ENCODE measurements at places on chromosomes 4 and X.

DNA sequence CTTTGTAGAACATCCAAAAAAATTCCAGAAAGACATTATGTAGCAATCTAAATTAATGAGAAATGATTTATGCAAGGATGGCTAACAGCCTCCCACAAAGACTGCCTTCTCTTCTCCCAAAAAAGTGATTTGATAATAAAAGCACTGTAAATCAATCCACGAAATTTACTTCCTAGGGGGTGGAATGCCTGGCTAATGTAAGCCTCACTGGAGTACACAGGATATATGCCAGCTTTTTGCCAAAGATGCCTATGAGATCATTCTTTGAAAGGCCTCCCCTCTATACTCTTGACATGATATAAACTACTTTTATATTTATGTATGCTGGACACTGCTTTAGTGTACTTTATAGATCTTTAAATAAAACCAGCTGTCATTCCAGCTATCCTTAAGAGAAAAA is 211.1 kb downstream of the ADAMTS3 start:
- DNase-seq = no peak

DNA sequence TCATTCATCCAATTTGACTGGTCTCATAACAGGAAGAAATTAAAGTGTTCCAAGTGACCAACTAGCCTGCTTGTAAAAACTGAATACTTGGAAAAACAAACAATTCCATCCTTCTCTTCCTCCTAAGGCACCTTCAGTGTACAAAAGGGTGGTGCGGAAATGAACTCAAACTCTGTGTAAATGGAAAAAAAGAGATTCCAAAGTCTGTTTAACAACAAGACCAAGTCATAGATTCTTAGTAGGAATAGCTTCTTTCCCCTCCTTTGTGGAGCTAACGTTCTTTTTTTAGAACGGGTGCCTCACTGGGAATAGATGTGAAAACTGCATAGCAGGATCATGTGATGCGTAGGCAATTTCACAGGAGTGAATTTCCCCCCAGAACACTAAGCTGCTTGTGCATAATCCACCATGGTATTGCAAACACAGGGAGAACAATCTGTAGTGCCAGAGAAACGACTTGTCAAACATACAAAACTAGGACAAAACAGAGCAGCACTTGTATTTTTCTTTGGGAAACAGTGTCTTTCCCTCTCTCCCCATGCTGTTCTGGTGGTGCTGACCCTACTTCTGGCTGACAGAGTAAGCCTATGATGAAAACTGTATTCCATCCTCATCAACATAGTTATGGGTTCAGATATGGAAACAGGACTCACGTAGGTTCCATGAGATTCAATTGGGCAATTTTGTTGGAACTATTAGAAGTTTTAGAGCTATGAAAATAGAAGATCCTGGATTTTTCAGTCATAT is 13.2 kb upstream of the SOD3 start:
- no peak for DNase-seq

DNA sequence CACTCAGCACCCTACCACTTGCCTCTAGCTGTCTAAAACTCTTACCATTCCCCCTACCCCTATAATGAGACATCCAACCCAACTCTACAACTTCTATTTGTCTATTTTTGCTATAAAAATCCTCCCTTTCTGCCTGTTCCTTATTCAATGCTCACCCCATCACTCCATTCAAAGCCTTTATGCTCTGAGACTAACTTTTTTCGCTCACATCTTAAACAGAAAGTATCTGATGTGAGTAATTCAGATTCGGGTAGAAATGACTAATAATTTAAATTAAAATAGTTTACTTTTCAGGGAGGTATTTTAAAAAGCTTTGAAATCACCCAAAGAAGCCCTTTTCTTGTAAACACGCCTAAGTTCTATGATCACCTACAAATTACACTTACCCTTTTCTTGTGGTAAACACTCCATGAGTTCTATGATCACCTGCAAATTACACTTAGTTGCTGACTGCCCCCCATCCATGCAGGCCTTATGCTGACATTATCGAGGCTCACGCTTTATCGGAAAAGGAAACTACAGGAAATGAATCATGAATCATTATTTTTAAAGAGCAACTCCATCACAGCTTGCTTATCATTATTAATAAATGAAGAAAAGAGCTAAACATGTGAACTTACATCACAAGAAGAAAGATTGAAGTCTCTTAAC is 168.7 kb upstream of the PPP1R2C start:
- no peak for DNase-seq

GRCh38 chr4:141845901-141846300 is 209.5 kb downstream of the IL15 start:
- DNase-seq = no peak

DNA sequence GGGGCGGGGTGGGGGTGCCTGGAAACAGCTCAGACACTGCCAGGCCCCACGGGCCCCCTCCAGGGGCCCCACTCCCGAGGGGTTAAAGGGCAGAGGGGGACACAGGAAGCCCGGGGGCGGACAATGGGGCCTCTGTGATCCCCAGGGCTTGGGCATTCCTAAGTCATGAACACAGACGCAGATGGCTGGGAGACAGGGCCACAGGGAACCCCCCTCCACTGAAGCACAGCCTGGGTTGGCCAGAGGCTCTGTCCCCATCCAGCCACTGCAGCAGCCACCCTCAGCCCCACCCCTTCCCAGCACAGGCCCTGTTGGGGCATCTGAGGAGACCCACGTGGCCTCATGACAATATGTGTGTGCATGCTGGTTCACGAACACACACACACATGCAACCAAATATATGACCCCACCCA is 3.9 kb downstream of the L1CAM start:
- no peak for DNase-seq

GRCh38 chr4:1014291-1015167 is 3.1 kb downstream of the FGFRL1 start:
- no peak for DNase-seq

- no peak for DNase-seq
These were observed 79.0 kb downstream of the KLHL8 start for GRCh38 chr4:87141428-87141827.

GRCh38 chr4:123200051-123200940 is 196.3 kb upstream of the SPRY1 start:
- DNase-seq = no peak

Data from bone marrow (tissue), 2 donors.